ENCODE measurements at places on chromosomes 2 and 18.

GRCh38 chr2:207640160-207640559, 15.0 kb upstream of the METTL21A start:
- DNase-seq, result no peak

- DNase-seq, result no peak
Measured at GRCh38 chr2:30282081-30282480, 50.7 kb downstream of the LBH start.

DNA sequence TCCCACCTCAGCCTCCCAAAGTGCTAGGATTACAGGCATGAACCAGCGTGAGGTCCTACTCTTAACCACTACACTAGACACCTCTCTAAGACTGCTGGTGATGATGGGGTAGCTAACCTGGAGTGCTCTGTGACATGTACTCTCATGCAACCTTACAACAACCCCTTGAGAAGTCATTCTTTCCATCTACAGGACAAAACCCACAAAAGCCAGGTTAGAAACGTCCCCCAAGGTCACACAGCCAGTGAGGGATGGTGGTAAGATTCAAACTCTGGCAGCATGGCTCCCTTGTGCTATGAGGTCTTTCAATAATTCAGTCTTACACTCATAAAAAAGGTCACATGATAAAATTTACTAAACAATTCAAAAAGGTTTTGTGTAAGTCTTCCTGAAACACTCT, 94.8 kb upstream of the SERTAD2 start:
- no peak for DNase-seq

- no peak for DNase-seq
Measured at GRCh38 chr2:174760845-174761473, 3.3 kb downstream of the CHRNA1 start.

GRCh38 chr2:55097461-55098410, 47.5 kb upstream of the RTN4 start:
- DNase-seq, result peak; percentile 29

GRCh38 chr2:184004289-184004947, 593.9 kb upstream of the ZNF804A start:
- DNase-seq, result no peak

GRCh38 chr2:158969162-158969714, 798 bp downstream of the TANC1 start:
- peak; percentile 32 for DNase-seq

- no peak for DNase-seq
Measured at GRCh38 chr18:8298186-8298585, 311.1 kb upstream of the RAB12 start.

All from brain (organoid and tissue), 16 donors.